ENCODE measurements at places on chromosomes 6 and 20. TPM values are rescaled to one million over a fixed set of nuclear protein-coding genes. Genes with fewer than 3 reads are reported as not detected.

The OOEP gene
- not detected for total RNA-seq

GRCh38 chr6:87832025-87832825, 130.2 kb upstream of the AKIRIN2 start:
- no peak for DNase-seq

The RCAN2 gene
- 14.8 TPM for total RNA-seq

The CALHM6 gene
- total RNA-seq: 5.5 TPM

DNA sequence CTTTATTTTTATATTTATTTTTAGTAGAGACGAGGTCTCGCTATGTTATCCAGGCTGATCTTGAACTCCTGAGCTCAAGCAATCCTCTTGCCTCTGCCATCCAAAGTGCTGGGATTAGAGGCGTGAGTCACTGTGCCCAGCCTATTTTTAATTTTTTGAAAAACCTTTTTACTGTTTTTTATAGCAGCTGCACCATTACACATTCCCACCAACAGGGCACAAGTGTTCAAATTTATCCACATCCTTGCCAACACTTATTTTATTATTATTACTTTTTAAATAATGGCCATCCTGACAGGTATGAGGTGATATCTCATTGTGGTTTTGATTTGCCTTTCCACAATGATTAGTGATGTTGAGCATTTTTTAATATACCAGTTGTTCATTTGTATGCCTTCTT, 42.5 kb downstream of the PACSIN1 start:
- no peak for DNase-seq
